ENCODE measurements at places on chromosomes 12 and 14. TPM values are rescaled to one million over a fixed set of nuclear protein-coding genes. Genes with fewer than 3 reads are reported as not detected.

JPH4 gene
- not detected for total RNA-seq

PDZRN4 gene
- total RNA-seq, result not detected

NGB gene
- total RNA-seq, result not detected

CLEC4C gene
- not detected for total RNA-seq

RNASE7 gene
- total RNA-seq, result not detected

BICDL1 gene
- 36.9 TPM for total RNA-seq

SHMT2 gene
- 320 TPM for total RNA-seq

PTGDR gene
- not detected for total RNA-seq

OR6C6 gene
- total RNA-seq, result not detected

FGD4 gene
- 0.32 TPM for total RNA-seq

- no peak for ATAC-seq
Measured at GRCh38 chr12:1974812-1975211, 29.4 kb downstream of the DCP1B start.

DNA sequence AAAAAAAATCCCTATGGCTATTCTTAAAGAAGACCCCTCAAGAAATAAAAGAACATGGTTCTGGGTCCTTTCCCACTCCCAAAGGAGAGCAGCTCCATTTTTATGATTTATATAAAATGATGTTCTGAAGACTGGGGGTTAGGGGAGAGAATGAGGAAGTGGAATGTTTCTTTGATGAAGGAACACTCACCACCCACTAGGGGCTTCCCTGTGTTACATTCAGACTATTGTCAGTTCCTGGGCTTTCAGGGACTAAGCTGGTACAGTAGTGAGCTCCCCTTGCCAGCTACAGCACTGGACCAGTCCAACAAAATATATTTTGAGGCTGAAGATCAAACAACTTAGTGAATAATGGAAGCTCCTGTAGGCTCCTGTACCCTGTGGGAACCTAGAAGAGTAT is 98.9 kb downstream of the HMGA2 start:
- no peak for ATAC-seq

DNA sequence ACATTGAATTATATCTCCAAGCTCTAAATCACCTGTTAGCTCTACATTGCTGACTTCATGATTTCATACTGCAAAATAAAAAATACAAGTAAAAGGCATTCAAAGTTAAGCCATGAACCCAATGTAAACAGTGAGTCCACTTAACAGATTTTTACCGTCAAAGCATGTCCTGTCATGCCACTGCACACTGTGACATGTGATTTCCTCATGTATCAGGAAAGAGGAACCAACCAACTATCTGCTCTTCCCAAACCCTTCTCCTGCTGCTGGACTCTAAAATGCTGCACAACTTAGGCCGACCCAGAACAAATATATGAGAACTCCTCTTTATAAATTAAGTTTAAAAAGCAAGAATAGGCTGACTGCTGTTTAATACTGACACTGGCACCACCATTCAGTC is 37.5 kb downstream of the TM7SF3 start:
- ATAC-seq, result no peak

GRCh38 chr12:108321688-108322087 is 17.4 kb downstream of the CMKLR1 start:
- no peak for ATAC-seq

DNA sequence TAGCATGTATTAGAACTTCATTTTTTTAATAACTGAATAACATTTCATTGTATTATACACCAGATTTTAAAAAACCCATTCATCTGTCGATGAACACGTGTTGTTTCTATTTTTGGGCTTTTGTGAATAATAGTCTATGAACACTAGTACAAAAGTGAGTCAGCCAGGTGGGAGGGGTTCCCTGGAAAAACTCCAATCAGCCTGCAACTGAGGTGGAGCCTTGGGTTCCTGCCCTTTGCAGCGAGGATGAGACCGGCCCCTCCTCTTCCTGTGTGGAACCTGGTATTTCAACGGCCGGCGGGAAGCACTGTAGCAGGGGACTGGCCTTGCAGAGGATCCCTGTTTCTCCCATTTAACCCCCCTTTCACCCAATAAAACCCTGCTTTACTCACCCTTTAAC is 56.1 kb downstream of the LMNTD1 start:
- no peak for ATAC-seq

DNA sequence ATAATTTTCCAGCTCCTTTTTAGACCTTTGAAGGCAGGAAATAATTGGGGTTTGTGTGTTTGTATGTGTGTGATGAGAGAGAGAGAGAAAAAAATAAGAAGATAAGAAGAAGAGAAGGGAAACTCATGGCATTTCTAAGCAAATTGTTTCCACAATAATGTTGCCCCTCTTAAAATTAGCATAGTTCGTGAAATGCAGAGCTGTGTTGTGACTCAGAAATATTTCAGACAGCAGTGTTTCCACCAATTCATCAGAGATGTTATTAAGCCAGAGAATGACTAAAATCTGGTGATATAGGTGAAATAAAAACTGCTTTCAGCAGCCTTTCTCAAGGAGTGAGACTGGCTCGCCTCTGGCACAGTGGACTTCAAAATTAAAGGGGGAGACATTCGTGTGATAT is 65.9 kb upstream of the ARHGAP5 start:
- ATAC-seq, result no peak

GRCh38 chr12:107826276-107826675 is 51.8 kb downstream of the ASCL4 start:
- ATAC-seq, result no peak

GRCh38 chr12:109018296-109018695 is 2.6 kb downstream of the SVOP start:
- ATAC-seq, result no peak

DNA sequence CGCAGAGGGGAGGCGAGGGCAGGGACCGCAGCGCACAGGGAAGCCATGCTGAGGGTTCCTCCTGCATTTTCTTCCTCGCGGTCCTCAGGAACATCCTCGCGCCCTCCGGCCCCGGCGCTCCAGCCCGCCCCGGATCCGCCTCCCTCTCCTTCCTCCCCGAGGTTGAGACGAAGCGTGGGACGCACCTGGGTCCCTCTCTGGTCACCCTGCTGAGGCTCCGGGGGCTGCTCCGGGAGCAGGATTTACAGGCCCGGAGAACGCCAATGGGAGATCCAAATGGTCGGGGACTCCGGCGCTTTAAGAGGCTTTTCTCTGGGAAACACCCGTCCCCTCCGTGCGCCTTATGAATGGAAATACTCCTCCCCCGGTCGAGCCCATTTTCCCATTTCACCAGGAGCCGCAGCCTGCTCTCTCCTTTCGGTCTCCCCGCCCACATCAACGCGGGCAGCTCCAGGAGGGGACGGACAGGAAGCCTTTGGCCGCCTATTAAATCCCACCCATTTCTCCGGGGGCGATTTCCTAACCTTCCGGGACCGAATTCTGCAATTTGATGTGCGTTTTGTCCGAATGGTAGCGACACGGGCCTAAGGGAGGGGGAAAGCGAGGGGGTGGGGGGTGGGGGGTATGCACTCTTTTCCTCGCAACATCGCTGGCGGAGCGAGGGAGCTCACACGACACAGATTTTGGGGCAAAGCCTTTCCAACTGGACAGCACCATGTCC is at the start of gene UNC79:
UNC79 (plus strand) TSS at position 625 of the 721 bp plus-strand sequence; CDS start at position 716, 91 bp downstream.
- ATAC-seq, result no peak

DNA sequence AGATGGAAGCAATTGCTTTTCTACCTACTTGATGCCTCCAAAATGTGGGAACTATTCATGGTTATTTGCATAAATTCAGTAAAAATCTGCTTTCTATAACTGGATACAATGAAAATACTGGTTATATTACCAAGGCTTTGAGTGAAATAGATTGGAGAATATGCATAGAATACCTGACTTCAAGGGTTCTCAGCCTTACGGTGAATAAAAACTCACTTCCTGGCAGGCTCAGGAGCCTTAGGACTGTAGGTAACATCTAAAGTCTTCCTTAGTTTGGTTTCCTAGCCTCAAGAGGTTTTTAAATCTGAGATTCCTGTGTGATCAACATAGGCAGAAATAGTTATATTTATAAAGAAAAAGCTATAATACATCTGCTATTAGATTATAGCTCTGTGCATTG is 158.6 kb downstream of the SLC41A2 start:
- no peak for ATAC-seq

- ATAC-seq, result peak; percentile 4
Measured at GRCh38 chr14:91509083-91509877, 830 bp downstream of the PPP4R3A start.

- ATAC-seq, result no peak
Measured at GRCh38 chr12:497501-498160, 37.9 kb downstream of the B4GALNT3 start.

DNA sequence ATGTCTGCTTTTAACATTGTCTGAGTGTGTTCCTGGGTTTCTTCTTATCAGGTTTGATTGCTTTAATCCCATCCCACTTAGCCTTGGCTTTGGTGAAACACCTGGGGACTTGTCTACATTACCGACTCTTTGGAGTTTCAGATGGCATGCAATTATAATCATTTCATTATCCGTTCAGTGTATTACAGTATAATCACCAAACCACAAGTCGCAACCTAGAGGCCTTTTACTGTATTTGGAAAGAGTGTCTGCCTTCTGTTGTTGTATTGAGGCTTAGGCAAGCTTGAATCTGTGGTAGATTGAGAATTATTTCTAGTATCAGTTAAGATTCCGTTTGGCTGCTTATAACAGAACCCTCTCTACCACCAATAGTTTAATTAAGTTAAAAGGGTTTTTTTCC is 103.9 kb downstream of the TGFB3 start:
- ATAC-seq, result no peak

DNA sequence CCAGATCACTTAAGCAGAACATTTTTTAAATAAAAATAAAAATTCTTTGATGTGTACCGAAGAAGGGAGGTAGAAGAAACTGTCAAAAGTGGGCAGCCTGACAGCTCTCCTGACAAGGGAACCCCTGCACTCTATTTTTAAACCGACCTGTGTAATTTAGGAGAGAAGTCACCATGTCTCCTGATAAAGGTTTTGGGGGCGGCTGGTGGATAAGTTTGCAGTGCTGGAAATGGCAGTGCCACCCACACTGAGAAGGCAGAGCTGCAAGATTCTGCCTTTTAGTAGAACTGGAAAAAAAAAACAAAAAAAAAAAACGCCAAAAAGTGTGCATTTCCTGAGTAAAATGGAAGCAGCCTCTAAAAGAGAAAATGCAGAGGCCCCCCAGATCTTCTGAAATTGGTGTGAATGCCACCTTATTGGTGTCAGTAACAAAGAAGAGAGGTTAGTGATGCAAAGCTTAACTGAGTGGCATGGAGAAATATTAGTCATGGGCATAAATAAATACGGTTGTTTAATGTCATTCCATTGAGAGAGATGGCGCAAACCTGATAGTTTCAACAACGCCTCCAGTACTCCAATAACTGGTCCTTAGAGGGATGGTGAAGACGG is 24.7 kb downstream of the DUSP6 start:
- no peak for ATAC-seq

DNA sequence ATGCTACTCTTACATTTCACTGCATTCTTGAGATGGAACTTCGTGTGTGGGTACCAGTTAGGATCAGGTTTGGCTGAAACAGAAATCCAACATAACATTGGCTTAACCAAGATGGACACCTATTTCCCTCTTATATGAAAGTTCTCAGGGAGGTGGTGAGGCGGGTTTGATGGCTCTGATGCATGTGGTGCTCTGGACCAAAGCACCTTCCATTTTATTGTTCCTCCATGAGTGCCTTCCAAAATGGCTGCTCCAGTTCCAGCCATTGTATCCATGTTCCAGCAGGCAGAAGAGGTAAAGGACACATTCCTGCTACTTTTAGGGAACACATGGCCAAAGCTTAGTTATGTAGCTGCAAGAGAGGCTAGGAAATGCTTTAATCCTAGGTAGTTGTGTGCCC is 29.6 kb downstream of the BRI3BP start:
- ATAC-seq, result no peak

DNA sequence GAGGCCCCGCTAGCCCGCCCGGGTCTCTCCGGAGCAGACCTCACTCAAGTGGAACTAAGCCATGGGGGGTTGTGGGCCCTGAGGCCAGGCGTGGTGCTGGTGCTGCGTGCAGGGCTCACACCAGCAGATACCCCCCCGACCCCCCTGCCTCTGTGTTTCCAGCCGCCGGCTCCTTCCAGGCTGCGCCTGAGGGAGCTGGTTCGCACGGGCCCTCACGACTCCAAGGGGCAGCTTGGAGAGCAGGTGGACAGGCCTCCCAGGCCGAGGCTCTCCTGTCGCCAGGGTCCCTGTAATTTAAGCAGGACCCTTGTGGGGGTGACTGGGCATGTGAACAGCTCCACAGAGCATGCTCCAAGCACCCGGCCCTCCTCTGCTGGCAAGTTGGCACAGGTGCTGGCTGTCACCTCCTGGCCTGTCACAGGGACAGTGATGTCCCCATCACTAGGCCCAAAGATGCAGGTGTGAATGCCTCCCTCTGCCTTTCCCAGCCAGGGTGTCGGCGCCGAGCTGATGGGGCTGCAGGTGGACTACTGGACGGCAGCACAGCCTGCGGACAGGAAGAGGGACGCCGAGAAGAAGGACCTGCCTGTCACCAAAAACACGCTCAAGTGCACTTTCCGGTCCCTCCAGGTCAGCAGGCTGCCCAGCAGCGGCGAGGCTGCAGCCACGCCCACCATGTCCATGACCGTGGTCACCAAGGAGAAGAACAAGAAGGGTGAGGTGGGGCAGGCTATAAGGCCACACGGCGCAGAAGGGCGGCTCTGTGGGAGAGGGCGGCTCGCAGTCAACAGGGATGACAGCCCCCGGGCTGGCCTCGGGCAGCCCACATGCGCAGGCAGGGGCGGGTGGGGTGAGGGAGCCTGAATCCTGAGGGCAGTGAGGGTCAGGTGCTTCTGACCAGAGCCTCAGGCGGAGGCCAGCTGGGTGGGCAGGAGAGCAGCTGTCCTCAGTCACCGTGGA is 5.9 kb upstream of the TEX22 start:
- no peak for ATAC-seq

- no peak for ATAC-seq
Measured at GRCh38 chr12:108905725-108906124, 25.8 kb downstream of the DAO start.

- peak; percentile 22 for ATAC-seq
Measured at GRCh38 chr12:57764662-57765002, 2.2 kb downstream of the CYP27B1 start.

DNA sequence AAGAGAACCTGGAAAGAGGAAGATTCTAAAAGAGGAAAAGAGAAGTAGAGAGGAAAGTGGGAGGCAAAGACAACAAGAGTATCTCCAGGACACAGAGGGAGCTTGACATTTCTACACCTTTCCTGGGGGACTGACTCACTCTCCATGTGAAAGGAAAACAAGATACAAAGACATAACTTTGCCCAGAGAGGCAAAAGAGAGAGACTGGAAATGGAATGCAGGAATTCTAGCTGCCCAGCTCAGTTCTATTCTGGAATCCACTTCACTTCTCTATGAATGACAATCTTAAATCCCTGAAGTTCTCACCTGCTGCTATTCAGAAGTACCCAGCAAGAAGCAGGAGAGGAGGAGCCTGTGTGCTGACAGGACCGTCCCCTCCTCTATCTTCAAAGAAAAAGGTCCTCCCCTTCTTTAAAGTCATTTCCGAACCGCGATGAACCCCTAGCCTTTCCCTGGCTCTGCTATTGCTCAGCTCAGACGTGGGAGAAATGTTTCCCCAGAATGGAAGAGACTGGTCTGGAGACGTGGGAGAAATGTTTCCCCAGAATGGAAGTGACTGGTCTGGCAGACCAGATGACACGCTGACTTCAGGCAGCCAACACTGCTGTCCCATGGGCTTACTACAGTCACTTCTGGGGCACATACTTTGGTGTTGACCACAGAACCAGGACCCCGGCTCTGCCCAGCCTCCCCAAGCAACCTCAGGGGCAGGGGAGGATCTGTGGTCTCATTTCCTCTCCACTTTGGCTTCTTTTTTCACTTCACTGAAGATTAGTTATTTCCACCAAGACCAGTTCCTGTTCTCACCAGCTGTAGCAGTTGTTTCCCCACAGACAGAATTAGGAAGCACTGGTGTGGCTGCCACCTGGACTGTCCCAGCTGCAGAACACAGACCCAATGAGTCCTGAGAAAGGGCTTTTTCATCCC is 8.3 kb downstream of the FMNL3 start:
- peak; percentile 83 for ATAC-seq

- ATAC-seq, result no peak
Measured at GRCh38 chr14:24240110-24240918, 2.1 kb downstream of the TINF2 start.
